ENCODE measurements at places on chromosomes 4 and X.

- peak; percentile 5 for DNase-seq
Measured at GRCh38 chr4:77240469-77241066, 83.6 kb downstream of the CCNG2 start.

GRCh38 chr4:138938366-138938690 lies 77.3 kb upstream of the NOCT start:
- DNase-seq, result no peak

GRCh38 chrX:4936315-4936714 lies 1222.9 kb upstream of the PRKX start:
- DNase-seq, result no peak

GRCh38 chr4:173752610-173753230 lies 222.7 kb upstream of the HAND2 start:
- DNase-seq, result no peak

GRCh38 chr4:123406872-123407271 lies 10.3 kb downstream of the SPRY1 start:
- no peak for DNase-seq

DNA sequence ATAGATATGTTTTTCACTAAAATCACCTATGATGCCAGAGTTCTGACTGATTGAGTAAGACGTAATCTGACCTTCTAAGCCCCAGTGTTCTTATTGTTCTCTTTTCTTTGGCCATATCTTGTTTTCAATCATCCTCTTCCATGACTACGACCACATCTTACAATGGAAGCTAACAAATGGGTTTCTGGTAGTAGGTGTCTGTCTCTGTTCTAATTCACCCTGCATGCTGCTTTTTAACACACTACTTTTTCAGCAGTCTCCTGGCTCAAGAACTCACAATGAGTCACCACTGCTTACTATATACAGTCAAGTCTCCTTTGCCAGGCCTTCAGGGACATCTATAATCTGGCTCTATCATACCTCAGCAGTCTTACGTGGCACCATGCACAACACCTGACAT lies 146.1 kb downstream of the NEXMIF start:
- no peak for DNase-seq

- no peak for DNase-seq
Measured at GRCh38 chr4:6493658-6494304, 21.4 kb upstream of the PPP2R2C start.

DNA sequence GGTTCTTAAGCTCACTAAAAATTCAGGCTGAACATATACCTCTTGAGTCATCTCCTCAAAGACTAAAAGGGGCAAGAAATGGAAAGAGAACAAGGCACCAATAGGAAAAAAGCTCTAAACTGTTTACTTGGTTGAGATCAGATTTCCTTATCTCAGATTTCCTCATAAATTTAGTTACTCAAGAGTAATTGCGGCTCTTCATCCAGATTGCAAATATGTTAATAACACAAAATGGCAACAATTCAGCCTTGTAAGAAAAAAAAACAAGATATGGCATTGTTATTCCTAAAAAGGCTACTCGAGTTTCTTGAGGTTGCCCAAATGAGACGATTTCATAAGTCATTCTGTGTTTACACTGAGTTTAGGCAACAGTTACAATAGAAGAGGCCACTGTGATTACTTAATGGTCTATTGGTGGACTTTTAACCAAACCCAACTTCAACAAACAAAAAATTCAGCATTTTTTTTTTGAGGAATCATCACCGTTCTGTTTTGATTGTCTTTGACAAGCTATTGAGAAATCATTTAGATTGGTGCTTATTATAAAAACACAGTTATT lies 97.9 kb upstream of the PDHA1 start:
- DNase-seq, result no peak

- no peak for DNase-seq
Measured at GRCh38 chr4:121233982-121234381, 69.9 kb upstream of the TNIP3 start.

- DNase-seq, result no peak
Measured at GRCh38 chr4:88528861-88529260, 5.3 kb upstream of the PYURF start.

DNA sequence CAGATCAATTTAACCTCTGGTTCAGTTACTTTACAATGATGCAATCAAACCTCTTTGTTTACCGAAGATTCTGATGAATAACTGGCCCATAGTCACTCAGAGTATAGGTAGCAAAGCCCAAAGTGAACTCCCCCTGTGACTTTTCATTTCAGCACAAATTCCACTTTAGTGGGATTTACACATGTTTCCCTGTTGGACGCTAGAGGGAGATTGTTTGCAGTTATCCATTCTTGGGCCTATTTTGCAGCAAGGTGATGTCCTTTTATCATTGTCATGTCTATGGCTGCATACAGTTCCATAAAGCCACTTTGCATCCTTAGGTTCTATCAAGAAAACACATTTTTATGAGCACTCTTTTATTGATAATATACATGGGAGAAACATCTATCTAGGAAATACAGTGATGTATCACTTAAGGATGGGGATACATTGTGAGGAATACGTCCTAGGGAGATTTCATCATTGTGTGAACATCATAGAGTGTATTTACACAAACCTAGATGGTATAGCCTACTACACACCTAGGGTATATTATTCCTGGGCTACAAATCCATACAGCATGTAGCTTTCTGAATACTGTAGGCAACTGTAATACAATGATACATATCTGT lies 14.5 kb upstream of the DKK2 start:
- no peak for DNase-seq

DNA sequence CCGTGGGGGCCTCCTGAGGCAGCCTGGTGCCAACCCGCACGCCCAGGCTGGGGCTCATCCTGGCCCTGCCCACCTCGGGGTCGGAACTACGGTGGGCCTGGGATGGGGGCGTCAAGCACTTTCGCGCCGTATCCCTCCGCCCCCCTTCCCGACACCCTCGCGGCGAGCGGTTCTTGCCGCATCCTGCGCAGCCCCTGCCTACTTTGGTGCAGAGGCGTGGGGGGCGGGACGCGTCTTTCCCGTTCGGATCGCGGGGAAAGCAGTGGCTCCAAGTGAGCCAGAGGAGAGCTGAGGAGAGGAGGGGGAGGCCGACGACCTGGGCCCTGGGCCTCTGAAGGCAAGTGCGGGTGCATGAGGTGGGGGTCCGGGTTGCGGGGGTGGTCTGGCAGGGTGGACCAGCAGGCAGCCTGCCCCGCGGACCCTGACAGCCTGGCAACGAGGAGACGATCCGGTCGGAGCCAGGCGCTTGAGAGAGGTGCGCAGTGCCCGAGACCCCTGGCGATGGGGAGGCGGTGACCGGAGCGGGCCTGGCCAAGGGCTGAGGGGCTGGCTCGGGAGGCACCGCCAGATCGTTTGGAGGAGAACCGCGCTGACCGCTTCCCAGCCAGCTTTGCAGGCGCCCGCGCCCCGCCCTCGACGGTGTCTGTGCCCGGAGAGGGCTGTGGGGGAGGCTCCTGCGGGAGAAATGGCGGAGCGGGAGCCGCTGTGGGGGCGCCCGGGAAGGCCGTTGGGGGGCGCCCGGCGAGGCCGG lies at the start of gene GPRASP2:
Gene GPRASP2 (plus strand): TSS at position 233 of the 751 bp plus-strand sequence. CDS start 2,422 bp downstream, outside the sequence.
- DNase-seq, result no peak

GRCh38 chr4:158316264-158316663 lies 106.0 kb downstream of the TMEM144 start:
- no peak for DNase-seq

GRCh38 chr4:142846729-142847596 lies 862 bp upstream of the INPP4B start:
- DNase-seq, result peak; percentile 37

GRCh38 chr4:18858229-18858922 lies 836.8 kb upstream of the LCORL start:
- no peak for DNase-seq

GRCh38 chr4:66034262-66034661 lies 364.0 kb upstream of the EPHA5 start:
- no peak for DNase-seq

GRCh38 chrX:17703201-17703600 lies 34.1 kb upstream of the SCML1 start:
- no peak for DNase-seq

DNA sequence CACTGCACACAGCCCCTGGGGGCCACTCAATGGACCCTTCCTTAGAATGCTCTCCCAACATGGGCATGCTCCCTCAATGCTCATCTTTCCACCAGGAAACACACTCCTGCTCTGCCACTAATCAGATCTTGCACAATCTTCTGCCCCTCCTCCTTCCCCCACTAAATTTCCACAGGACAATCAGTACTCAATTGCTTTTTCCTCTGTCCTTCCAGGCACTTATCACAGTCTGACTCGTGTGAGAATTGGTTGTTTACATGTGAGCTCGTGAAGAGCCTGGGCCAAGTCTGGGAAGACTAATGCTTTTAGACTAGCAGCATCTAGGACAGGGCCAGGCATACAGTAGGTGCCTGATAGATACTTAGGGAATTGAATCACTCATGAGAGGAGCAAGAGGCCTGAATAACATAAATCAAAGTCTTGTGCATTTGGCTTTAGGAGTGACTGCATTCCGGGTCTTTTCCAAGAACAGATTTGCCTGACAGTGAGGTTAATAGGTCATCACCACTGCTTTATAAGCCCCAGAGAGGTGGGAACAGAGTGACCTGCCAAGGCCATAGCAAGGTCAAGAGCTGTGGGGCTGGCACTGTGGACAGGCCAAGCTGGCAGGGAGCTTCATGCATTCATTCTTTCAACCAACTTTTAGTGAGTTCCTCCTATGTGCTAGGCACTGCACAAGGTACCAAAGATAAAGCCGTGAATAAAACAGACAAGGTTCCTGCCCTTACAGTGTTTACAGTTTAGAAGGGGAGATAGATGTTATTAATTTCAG lies 55.0 kb downstream of the PRPS1 start:
- no peak for DNase-seq

DNA sequence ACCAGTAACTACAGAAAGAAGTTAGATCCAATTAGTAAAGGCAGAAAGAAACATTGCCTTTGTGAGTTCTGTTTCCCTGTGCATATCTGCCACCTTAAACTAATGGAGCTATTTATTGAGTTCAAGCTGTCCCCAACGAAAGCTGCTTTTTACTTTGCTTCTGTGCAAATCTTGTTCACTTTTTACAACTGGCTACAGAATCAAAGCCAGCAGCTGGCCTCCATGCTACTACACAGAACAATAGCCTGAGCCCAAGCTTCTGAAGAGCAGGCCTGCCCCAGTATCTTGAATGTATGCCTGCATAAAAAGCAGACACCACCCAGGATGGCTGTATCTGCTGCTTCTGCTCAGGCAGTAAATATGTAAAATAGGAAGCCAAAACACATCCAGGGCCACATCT lies 28.1 kb downstream of the ANK2 start:
- DNase-seq, result no peak

GRCh38 chrX:153888344-153888743 lies 2.4 kb upstream of the L1CAM start:
- DNase-seq, result no peak

DNA sequence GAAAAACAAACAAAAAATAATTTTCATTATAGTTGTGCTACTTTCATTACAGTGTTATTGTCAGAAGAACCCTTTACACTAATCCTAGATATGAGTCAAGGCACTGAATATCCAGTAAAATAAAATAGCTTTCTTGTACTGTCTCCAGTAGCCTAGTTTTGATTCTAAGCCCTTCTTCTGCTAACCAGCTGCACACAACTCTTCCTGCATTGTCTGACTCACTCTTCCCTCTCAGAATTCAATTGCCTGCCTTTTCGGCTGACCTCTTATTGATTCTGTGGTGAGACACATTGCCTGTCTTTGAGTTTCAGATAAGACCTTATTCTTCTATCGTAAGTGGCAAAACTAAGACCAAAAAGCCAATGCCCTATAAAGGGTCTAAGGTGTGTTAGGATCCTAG lies 26.7 kb upstream of the PCDH18 start:
- no peak for DNase-seq

- DNase-seq, result no peak
Measured at GRCh38 chr4:70945452-70946055, 43.4 kb downstream of the MOB1B start.

All from stimulated activated CD8-positive, alpha-beta memory T cell treated with anti-CD3 and anti-CD28 coated beads, Interleukin-4, amount 100 ng/mL, for 4 hours (primary cell).